Bronchial smooth muscle cell (primary cell): ENCODE measurements at places on chromosomes 3 and 15. TPM values are rescaled to one million over a fixed set of nuclear protein-coding genes. Genes with fewer than 3 reads are reported as not detected.

Gene CCDC80
- 281 and 1,910 TPM in 2 replicates for total RNA-seq

Gene MGLL
- 12.8 and 13.6 TPM in 2 replicates for total RNA-seq

Gene DAPK2
- 1.2 and 2.4 TPM in 2 replicates for total RNA-seq

Gene SNRK
- total RNA-seq, result 11.2 and 14.3 TPM in 2 replicates

Gene ARGFX
- not detected in 2 replicates for total RNA-seq

Gene DZIP1L
- 17.5 and 22.2 TPM in 2 replicates for total RNA-seq

Gene TUSC7
- under 0.01 TPM in 1 of 2 replicates, not detected in the other for total RNA-seq

Gene TMEM212
- not detected in 2 replicates for total RNA-seq

Gene PLD1
- total RNA-seq, result 9.5 and 15.5 TPM in 2 replicates

Gene BMF
- total RNA-seq, result 3.8 and 21.8 TPM in 2 replicates

Gene CCR9
- total RNA-seq, result not detected in 2 replicates

Gene PLOD2
- total RNA-seq, result 57.5 and 65.9 TPM in 2 replicates

Gene KLF13
- total RNA-seq, result 16.1 and 19.6 TPM in 2 replicates

Gene PEX5L
- 0.34 and 0.63 TPM in 2 replicates for total RNA-seq
